ENCODE measurements at places on chromosomes 1 and 21. TPM values are rescaled to one million over a fixed set of nuclear protein-coding genes. Genes with fewer than 3 reads are reported as not detected.

The PCP4 gene
- 1.0 TPM for total RNA-seq

DNA sequence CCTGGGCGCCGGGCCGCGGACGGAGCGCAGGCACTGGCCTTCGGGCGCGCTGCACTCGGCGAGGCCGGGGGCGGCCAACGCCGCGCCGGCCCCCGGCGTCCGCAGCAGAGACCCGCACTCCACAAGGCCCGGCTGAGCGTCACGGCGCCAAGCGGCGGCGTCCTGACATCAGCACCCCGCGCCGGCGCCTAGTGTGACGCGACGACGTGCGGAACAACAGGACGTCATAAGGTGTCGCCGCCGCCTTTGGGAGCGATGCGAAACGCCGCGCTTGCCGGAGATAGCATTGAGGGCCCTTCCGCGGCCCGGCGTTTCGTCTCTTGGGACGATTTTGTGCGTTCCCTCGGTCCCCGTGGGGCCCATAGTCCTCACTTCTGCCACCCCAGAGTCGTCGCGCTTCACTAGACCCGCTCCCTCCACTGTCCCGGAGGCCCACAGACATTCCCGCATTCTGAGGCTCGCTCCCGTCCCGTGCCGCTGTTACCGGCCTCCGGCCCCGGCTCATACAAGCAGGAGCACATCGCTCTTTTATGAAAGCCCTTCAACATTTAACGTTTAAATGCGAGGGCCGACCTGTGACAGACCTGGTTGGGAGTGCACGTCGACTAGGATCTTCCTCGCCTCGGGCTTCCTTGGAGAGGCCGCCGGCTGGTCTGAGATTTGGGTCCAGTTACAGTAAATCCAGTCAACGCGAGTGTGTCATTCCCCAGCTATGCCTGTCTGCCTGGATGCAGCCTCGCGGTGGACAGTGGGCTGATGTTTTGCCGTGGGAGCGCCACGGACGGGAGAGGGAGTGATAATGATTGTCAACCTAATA lies at the start of gene SSU72:
TSS of gene SSU72 (minus strand) at position 143 of the 817 bp plus-strand sequence. CDS start 306 bp downstream, outside the sequence.
- H3K27me3 ChIP-seq = no peaks in the 10 kb centered on the region
- peaks cover 9% of the 10 kb centered on the region for H3K36me3 ChIP-seq
- H3K4me3 ChIP-seq = peak within 1 kb of the TSS; percentile 98
- peak within 1 kb of the TSS; percentile 99 for H3K27ac ChIP-seq

DNA sequence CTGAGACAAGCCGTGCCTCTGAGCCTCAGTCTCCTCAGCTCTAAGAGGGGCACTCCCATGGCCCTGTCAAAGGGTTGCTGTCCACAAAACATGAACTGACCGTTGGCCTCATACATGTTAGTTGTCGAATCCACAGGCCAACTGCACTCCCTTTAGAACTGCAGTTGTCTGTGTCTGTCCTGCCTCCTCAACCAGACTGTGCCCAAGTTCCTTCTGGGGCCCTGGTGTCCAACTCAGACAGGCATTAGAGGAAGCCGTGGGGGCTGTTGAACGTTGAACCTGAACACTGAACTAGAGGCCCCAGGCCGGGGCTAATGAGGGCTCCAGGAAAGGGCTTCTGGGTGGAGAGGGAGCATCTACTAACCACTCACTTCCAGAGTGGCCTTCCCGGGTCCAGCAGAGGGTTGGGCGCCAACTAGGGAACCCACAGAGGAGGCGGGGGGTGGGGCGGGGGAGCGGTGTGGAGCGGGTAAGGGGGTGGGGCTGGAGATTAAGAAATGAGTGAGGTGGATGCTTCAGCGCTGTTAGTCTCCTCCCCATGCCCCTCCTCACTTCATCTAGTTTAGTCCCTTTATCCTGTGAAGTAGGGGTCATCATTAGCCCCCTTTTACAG lies at the start of gene RAB42:
TSS of gene RAB42 (plus strand) at position 558 of the 613 bp plus-strand sequence. CDS start 247 bp downstream, outside the sequence.
- no peaks in the 10 kb centered on the region for H3K27me3 ChIP-seq
- H3K4me1 ChIP-seq = peaks cover 5% of the 10 kb centered on the region
- H3K27ac ChIP-seq = no peak within 1 kb of the TSS
- no peaks in the 10 kb centered on the region for H3K36me3 ChIP-seq
- H3K4me3 ChIP-seq = peak within 1 kb of the TSS; percentile 57

DNA sequence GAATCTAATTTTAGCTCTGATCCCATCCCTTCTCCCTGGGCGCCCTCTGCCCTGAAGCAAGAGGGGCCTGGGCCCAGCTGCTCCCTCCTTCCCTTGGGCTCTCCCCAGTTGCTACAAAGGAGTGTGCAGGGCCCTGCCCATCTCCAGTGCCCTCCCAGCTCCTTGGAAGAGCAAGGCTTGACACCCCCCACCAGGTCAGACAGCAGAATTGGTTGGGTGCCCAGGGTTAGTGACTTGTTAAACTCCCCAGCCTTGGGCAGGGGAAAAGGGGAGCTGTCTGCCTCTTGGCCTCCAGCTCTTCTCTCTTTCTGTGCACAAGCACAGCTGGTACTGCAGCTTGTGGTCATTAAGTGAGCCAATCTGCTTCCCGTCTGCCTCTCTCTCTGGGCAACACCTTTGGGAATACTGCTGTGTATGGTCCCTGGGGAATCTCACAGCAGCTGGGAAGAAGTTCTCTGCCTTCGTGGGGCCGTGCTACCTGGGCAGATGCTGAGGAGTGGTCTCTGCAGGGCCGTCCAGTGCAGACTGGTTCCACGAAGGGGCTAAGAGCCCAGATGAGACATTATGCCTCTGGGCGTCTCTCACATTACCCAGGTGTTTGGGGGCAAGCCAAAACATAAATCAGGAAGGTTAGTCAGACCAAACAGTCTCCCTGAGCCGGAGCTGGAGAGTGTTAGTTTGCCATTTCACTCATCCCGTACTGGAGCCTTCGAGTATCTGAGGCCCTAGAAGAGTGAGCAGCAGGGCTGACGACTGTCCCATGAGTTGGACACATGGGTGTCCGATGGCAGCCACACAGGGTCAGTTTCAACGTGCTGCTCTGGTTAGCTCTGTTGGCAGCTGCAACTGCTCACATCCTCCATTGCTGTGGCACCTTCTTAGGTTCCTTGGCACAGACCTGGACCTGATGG lies 37.3 kb downstream of the TMEM53 start:
- H3K27ac ChIP-seq = no peak overlapping the region
- no peak overlapping the region for H3K4me3 ChIP-seq
- no peaks in the 10 kb centered on the region for H3K27me3 ChIP-seq
- peaks cover 19% of the 10 kb centered on the region for H3K4me1 ChIP-seq

DNA sequence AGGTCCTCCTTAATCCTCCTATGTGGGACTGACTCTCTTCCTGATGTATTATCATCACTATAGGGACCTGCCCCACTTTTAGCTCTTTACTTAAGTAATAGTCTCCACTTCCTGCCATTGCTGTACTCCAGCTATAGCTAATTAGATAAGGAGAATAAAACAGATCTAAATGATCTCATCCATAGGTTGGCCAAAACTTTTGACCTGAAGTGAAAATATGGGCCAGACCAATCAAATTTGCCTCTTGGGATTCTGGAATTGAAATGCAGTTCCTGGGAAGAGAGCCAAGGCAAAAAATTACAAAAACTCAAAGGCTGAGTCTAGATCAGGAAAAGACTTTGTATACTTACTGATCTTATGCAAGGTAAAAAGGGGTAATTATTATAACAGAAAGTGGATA lies 36.1 kb upstream of the PDE4B start:
- no peaks in the 10 kb centered on the region for H3K27me3 ChIP-seq
- H3K27ac ChIP-seq = no peak overlapping the region
- H3K4me1 ChIP-seq = no peaks in the 10 kb centered on the region
- no peak overlapping the region for H3K4me3 ChIP-seq
- no peaks in the 10 kb centered on the region for H3K36me3 ChIP-seq

DNA sequence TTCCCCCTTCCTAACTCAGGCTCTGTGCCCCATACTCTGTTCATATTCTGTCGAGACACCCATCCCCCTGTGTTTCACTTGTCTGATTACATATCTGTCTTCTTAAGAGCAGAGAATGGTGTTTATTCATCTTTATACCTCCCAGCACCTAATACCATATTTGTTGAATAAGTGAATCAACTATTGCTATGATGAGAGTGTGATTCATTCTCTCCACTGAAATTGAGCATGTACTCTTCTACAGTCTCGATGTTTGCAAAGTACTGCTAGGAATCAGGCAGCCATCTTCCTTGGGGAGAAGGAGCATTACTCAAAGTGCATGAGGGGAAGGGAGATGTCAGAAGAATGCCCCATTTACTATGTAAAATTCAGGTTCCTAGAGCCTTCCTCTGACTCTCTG lies 27.0 kb downstream of the TBX15 start:
- H3K27me3 ChIP-seq = no peaks in the 10 kb centered on the region
- H3K27ac ChIP-seq = no peak overlapping the region
- no peaks in the 10 kb centered on the region for H3K36me3 ChIP-seq
- no peak for DNase-seq

All from upper lobe of right lung (tissue), 1 donor.